Stimulated activated CD8-positive, alpha-beta memory T cell treated with anti-CD3 and anti-CD28 coated beads, Interleukin-7, amount 100 ng/mL, for 24 hours (primary cell): ENCODE measurements at places on chromosomes 7 and 10.

GRCh38 chr7:129617178-129617577, 5.7 kb downstream of the NRF1 start:
- no peak for DNase-seq

- DNase-seq, result no peak
Observed at GRCh38 chr7:112459645-112460044, 9.4 kb downstream of the IFRD1 start.

GRCh38 chr7:7136466-7137381, 45.6 kb upstream of the C1GALT1 start:
- DNase-seq, result no peak

DNA sequence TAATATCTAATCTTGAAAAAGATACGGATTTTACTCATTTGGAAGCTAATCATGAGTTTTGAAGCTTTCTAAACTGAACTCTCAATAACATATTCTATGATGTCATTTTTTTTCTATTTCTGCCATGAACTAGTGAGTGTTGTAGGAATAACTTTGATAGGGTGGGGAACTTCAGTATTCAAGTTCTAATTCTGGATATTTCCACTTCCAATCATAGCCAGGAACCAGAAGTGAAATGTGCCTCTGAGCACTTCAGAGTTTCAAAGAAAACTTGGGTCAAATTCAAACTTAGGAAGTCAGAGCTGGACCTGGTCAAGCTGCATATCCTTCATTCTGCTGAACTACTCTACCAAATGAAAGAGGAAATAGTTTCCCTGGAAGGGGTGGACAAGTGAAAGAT, 847 bp downstream of the AGMO start:
- no peak for DNase-seq

DNA sequence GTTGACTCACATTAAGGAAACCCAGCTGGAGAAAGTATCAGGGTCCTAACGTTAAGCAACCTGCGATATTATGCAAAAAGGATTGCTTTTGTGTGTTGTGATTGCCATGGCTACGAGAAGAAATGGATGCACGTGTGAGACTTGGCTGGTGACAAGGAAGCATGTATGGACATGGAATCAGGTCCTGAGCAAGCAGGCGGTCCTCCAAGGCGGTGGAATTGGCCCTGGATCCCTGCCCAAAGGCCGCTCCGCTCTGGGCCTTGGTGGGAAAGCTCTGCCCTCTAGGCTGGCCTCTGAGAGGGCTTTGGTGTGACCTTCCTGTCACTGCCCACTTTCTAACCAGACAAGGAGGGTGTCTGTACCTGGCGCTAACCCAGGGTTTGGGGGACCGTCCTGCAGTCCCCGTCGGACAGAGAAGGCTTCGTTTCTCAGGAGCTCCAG, 192.1 kb downstream of the EBF3 start:
- DNase-seq, result no peak

GRCh38 chr7:27237735-27238334, 4.8 kb upstream of the EVX1 start:
- DNase-seq, result no peak

DNA sequence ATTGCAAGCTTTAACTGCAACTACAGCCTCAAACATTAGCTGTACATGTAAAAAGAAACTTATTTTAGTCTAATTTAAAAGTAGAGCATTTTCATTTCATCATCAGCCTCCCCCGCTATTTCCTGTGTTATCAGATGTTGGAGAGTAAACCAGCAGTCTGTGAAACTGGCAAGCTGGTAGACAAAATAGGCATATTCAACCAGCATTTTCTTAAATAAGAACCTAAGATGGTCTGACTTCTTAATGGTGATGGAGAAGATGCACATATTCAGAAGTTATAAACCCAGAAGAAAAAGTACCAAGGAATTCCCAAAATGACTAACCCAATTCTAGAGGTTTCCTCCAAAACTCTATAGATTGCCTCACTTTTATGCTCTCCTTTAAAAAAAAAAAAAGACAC, 24.9 kb downstream of the PIK3AP1 start:
- no peak for DNase-seq

DNA sequence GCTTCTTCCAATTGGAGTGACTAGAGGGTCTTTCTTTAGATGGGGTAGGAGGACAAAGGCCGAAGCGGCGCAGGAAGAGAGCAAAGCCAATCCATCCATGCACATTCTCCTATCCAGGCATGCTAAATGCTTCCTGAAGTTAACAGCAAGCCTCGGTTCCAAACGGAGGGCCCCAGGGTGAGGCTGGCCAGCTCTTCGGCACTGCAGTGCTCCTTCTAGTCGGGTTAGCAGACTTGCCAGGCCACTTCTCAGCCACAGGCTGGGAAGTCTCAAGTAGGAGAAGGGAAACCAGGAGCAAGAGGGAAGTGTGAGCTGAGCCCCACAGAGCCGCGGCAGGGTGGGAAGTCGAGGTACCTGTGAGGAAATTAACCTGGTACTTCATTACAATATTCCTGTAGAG, 253.8 kb upstream of the INHBA start:
- DNase-seq, result no peak

- no peak for DNase-seq
Observed at GRCh38 chr10:87092861-87093631, 1.6 kb downstream of the GLUD1 start.

DNA sequence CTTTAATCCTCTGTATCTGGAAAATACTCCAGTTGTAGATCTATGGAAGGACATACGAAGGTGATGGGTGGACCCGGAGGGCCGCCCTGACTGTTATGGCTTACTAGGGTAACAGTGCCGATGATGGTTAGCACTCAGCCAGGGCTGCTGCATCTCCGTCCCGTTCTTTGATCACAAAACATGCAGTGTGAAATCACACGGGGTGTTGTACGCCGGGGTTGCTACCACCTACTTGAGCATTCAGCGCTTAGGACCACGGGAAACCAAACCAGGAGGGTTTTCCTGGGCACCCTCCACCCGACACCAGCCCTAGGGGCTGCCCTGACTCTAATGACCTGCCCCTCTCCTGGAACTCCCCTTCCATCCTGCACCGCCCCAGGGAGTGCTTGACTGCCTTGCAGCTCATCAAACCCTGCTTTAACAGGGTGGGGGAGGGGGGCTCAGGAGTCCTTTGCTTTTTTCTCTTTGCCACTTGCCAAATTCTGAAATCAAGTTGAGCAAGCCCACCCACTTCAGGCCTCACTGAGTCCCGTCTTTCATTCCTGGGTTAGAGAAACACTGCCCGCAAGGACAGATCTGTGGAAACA, 20.4 kb downstream of the ZNF775 start:
- no peak for DNase-seq

DNA sequence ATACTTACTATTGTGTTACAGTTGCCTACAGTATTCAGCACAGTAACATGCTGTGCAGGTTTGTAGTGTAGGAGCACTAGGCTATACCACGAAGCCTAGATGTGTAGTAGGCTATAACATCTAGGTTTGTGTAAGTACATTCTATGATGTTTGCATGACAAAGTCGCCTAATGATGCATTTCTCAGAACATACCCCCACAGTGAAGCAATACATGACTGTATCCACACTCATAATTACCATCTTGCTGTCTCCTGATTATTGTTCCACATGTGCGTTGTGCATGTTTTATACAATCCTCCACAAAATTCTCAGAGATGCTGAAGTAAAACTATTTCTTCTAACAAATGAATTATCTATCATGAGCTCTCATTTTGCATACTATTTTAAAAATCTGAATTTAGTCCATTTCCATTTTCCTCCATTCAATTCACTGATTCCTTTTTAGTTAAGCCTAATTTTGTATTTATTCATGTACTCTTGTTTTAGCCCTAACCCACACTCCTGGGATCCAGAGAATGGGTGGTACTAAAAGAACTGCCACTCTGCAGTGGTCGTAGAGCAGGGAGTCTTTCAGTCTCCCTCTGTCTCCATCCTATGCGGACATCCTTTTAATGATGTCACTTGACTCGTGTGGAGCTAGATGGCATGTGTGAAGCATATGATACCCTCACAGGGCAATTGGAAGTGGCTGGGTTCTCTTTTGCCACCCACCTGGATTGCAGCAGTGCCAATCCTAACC, 67.6 kb upstream of the CAV2 start:
- DNase-seq, result no peak

DNA sequence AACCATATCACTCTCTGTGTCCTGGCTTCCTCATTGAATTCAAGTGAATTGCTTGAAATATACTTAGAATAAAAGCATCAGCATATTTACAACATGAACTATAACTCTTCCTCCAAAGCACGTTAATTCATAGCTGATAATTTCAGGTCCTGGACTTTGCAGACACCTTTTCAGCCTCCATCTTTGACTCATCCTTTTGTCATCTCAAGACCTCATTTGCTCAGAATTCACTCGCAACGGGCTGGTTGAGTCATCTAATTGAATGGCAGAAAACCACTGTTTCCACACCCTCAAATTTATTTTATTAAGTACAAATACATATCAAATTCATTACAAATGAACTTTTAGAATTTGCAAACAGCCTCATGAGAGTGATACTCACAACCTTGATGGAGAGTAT, 545.7 kb downstream of the GATA3 start:
- no peak for DNase-seq

DNA sequence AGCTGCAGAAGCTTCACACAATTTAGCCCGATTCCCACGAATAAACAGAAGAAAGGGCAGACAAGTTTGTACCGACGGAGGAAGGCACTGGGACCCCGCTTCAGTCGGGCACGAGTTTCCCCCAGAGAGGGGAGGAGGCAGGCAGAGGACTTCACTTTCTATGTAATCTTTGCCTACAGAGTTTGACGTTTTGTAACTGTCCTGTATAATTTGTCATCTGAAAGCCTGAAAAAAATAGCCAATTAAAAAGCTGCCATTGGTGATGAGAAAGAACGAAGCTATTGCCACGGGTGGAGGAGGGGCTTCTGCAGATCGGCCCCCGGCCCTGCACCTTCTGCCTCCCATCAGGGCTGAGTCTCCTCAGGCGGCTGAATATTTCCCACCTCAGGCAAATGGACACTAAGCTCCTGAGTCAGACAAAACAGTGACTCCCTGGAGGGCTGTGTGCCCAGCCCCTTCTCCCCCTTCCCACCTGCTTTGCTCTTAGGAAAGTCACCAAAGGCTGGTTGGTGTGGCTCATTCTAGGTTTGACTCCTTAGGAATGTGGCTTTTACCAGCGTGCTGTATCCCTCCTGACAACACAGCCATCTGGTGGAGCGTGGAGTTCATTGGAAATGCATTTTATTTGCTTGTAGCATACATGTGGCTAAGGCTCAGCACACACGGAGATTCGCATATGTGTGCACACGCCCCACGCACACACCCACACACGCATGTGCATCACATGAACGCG, 117.4 kb downstream of the VIPR2 start:
- no peak for DNase-seq

- no peak for DNase-seq
Observed at GRCh38 chr10:21754410-21755011, 220.5 kb downstream of the MLLT10 start.

DNA sequence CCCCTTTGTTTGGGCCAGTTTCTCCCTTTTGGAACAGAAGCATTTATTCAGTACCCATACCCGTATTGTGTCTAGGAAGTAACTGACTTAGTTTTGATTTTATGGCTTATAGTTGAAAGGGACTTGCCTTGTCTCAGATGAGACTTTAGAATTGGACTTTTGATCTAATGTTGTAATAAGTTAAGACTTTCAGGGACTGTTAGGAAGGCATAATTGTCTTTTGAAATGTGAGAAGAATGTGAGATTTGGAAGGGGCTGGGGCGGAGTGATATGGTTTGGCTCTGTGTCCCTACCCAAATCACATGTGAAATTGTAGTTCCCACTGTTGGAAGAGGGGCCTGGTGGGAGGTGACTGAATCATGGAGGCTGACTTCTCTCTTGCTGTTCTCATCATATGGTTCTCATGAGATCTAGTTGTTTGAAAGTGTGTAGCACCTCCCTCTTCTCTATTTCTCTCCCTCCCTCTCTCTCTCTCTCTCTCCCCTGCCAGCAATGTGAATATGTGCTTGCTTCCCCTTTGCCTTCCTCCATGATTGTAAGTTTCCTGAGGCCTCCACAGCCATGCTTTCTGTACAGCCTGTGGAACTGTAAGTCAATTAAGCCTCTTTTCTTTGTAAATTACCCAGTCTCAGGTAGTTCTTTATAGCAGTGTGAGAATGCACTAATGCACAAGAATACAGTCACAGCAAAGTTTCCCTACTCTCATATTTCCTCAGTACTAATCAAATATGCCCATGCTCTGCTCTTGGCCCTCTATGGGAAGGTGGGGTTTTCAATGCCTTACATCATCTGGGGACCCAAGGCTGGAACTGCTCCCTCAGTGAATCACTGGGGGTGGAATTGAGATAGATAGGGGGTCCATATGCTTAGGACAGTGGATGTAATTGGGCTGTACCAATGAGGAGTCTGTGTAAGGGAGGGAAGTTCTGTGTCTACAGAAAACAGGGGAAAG, 17.2 kb upstream of the AKR1C1 start:
- no peak for DNase-seq

DNA sequence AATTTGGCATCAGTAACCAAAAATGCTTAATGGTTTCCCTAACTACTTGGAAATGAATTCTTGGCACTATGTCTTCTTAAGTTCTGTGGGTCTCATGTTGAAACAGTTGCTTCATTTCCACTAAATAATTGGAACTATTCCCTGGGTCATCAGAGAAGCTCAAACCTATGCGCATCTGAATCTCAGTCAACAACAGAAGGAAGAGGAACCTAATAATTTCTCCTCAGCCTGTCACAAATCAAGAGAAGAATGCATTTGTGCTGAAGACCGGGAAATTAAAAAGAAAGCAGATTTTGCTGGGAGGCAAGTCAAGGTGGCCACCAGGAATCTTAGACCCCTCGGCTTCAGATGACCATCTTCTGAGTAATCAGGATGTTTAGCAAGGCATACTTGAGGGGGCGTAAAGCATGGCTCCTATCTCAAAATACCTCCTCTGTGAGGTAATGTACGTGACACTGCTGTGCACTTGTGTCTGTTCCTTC, 41.4 kb downstream of the TOMM7 start:
- DNase-seq, result no peak

DNA sequence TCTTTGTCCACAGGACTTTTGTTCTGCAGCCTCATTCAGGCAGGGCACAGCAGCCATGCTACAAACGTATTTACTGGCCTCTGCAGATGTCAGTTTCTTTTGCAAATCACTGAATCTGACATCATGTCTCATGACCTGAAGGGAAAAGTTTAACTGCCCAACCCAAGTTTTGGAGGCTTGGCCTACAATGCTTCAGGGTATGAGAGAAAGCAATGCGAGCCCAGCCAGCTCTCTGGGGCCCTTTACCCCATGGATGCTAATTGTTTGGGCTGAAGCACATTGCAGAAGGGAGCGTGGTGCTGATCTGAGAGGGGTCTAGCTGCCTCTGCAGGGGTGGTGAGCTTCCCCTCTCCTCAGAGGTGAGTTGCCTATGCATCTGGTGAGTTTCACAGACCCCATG, 179.9 kb upstream of the CXCL12 start:
- DNase-seq, result no peak
